ENCODE measurements at places on chromosomes 6 and 20.

GRCh38 chr6:2222275-2222842 is 23.0 kb downstream of the GMDS start:
- DNase-seq = no peak

- DNase-seq = no peak
Measured at GRCh38 chr6:129345890-129346289, 364.1 kb downstream of the ARHGAP18 start.

GRCh38 chr6:28651161-28651560 is 125.5 kb downstream of the GPX5 start:
- no peak for DNase-seq

- DNase-seq = no peak
Measured at GRCh38 chr6:136607204-136607931, 57.1 kb upstream of the MAP7 start.

- DNase-seq = no peak
Measured at GRCh38 chr6:111148110-111148509, 60.8 kb downstream of the SLC16A10 start.

DNA sequence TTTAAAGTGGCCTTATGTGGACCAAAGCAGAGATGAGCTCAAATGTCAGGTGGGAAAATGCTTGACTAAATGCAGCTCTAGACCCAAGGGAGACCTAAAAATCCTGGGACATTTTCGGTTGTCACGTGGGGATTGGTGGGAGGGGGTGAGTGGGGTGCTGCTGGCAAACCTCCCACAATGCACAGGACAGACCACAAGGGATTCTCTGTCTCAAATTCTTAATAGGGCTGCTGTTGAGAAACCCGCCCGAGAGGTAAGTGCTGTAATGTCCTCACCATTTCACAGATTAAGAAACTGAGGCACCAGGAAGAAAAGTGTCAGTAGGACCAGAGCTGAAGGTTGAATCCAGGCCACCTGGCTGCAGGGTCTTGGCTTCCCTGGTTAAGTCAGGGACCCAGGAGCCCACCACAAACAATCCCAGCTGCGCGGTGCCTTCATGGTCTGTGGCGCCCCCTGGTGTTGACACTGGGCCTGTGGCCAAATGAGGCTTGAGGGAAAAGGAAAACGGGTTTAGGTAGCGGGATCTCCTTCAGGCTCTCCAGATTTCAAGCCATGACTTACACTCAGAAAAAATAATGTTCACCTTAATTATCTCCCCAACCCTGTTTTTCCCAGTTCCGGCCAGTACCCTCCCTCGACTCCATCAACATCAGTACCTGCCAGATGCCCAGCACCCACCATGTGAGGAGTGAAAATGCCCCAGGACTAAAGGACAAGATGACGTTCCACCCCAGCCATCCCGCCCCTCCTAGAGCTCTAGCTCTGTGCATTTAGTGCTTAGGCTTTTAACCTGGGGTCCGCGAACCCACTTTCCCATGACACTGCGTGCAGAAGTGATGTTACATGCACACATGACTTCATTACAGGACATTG is 7.2 kb downstream of the HLA-G start:
- DNase-seq = no peak

DNA sequence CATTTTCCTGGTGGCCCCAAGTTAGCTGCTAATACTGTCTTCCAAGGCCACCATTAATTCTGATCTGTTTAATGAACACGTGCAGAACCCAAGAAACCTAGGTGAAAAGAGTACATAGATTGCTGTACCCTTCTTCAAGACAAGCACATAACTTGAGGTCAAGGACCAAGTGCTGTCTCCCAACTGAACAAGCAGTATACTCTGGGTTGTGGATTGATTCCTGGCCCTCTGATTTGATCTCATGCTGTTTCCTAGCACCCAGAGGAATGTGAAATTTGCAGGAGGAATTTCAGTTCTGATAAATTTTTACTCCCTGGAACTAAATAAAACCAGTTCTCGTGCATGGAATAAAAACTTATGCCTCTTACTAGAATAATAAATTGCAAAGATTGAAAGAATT is 75.6 kb downstream of the MTFR2 start:
- DNase-seq = no peak

DNA sequence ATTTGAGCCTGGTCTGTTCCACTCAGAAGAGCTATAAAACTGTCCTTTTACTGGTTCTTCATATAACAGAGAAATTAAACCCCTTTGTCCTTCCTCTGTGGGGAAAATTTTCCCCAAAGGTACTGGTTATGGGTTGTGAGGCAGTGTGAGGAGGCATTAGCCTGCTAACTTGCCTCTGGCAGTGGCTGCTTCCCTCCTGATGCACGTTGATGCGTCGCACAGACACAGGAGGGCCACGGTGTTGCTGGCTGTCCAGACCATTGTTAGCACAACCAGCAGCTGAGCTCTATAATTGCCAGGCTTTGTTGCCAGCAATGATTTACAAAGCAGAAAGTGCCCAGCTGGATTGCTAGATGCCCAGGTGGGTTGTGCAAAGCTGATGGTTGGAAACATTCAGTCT is 10.1 kb downstream of the AAR2 start:
- no peak for DNase-seq

DNA sequence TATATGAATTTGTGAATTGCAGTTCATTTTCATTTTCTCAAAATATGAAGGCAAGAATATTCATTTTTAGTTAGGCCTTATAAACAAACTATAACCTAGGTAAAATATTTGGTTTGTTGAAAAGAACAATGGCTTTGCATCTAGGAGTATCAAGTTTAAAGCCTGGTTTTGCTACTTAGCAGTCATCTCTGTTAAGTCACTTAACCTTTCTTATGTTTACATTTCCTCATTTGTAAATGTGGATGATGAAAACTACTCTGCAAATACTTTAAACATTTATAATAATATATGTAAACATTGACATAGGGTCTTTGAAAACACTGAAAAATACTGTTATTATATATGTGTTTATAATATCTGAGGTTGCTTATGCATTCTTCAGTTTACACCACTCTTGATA is 135.5 kb downstream of the CENPW start:
- DNase-seq = no peak

DNA sequence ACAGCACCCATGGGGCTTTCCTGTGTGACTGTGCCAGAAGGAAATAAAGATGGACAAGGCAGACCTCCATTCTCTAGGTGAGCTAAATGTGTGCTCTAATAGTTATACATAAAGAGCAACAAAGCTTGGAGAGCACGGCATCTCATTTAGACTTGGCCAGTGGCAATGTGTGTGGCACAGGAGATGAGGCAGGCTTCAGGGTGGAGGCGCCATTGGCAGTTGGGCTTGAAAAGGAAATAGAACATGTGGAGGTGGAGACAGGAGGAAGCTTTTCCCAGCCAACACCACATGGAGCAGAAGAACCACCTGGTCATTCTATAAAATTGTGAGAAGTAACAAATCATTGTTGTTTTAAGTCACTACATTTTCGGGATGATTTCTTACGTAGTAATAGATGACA is 3.6 kb upstream of the RALY start:
- no peak for DNase-seq

DNA sequence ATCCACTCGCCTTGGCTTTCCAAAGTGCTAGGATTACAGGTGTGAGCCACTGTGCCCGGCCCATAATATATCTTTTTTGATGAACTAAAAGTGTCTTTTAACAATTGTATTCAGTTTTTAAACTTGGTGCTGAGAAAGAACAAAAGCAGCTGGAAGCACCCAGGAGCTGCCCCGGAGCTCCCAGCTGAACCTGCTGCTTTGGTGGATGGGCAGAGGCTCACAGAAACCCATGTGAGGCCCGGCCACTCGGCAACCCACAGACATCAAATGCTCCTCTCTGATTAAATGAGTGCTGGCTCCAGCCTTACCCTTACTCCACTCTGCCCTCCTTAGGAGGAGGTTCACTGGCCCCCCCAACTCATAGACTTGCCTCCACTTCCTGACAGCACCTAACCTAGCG is 59.4 kb upstream of the FRMD1 start:
- DNase-seq = no peak

GRCh38 chr6:132643547-132643946 is 15.4 kb downstream of the TAAR1 start:
- no peak for DNase-seq

DNA sequence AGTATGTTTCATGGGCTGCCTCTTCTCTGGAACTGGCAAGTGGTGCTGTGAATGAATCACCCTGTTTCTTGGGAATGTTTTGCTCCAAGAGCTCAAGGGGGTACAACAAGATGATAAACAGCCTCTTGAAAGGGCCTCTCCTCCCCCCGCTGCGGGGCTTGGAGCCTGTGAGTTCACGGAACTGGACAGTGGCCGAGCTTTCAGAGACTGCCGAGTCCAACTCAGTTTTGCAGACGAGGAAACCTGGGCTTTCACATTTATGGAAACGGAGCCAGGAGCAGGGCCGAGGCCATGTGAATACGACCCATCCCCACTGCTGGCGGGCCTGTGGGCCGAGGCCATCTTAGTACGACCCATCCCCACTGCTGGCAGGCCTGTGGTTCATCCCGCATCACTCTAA is 18.2 kb upstream of the SRC start:
- DNase-seq = no peak

DNA sequence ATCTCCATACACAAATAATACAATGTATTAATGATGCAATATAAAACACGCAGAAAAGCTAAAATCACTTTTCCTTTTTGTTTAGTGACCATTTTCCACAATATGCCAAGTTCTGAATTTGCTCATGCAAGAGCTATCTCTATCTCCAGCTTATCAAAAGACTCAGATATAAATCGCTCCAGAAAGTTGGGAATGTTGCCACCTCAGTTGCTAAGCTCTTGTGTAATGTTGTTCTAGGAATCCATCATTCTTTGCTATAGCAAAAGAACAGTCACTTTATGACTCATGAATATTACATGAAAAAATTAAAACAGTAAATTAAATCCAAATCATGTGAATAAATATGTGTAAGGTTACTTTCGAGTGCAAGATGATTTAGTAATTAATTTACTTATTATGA is 8.7 kb downstream of the PLAGL1 start:
- no peak for DNase-seq

GRCh38 chr6:34455831-34456230 is 10.0 kb upstream of the PACSIN1 start:
- no peak for DNase-seq

- DNase-seq = no peak
Measured at GRCh38 chr20:42978184-42978974, 211.3 kb downstream of the PTPRT start.

GRCh38 chr20:19073584-19074218 is 138.7 kb upstream of the SLC24A3 start:
- DNase-seq = no peak

- DNase-seq = no peak
Measured at GRCh38 chr6:170316071-170316470, 9.5 kb downstream of the FAM120B start.

DNA sequence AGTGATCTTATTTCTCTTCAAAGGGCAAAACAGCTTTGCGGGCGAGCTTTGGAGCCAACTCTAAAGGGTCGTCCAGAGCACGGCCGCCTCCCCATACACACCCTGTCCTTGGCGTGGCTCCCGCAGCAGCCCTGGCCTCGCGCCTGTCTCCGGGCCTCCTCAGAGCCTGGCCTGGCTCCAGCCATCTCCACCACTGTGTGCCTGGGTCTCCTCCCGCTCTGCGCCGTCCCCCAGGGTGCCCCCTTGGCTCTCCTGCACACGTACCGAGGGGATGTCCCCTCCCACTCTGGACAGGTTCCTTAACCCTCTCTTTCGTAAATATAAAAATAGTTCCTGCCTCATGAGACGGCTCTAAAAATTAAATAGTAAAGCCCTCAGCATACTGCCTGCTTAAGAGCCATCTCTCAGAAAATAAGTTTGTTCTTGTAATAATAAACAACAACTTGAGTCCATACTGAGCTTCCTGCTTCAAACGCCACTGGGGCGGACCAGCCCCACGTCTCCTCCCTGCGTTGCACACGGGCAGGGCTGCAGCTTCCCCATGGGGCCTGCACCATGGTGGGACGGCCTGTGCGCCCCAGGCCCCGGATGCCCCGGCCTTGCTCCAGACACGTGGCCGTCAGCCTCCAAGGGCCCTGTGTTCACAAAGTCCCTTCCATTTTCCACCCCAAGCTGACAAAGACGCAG is 226.2 kb downstream of the TTLL2 start:
- no peak for DNase-seq

DNA sequence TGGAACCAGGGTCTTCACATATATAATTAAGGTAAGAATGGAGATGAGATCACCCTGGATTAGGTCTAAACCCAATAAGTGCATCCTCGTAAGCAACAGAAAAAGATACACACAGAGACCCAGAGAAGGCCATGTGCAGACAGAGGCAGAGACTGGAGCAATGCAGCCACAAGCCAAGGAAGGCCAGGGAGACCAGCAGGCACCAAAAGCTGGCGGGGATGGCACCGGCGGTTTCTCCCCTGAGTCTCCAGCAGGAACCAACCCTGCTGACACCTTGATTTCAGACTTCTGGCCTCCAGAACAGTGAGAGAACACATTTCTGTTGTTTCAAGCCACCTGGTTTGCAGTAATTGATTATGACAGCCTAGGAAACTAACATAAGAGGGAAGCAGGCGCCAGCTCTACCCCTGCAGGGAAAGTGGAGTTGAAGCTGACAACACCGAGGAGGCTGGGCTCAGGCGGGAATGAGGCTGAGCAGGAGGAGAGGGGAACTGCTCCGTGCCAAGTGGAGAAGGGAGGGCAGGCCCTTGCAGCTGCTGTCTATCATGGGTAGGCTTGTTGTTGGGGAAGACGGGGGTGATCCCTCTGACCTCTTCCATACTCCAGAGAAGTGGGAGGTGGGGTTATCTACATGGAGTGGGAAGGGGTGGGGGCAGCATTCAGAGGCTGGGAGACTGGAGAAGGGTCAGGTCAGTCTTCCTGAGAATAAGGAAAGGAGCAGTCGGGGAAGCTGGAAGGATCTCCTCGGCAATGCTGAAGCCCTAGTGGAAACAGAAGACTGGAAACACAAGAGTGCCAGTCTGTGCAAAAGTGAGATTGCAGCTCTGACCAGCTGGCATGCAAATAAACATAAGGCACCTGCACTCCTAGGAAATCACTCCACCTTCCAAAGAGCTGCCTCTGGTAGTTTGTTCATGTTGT is 72.7 kb downstream of the NFATC2 start:
- no peak for DNase-seq

DNA sequence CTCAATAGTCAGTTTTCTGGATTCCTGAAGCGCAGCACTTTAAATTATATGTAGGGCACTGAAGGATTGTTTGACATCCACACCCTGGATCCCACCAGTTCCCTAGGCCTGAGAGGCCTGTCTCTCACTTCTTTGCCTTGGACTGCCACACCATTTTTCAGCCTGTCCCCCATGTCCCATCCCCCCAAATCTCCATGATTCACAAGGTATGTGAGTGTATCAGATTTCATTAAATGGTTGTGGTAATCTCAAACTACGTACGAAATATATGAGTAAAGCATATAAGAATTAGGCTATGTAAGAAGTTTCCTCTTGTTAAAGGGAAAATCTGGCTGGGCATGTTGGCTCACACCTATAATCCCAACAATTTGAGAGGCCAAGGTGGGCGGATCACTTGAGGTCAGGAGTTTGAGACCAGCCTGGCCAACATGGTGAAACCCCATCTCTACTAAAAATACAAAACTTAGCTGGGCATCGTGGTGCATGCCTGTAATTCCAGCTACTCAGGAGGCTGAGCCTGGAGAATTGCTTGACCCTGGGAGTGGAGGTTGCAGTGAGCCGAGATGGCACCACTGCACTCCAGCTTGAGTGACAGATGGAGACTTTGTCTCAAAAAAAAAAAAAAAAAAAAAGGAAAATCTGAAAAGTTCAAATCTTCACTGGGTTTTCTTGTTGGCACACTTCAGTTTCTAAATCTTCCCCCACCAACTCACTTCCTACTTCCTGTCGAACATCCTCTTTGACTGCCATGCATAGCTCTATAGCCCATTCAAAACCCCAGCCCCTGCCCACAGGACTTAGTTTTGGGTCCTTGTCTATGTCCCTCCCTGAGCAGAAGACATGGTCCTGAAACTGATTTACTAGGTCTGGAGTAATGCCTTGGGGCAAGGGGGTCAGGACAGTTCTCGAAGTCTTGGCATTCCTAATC is 97.3 kb upstream of the SHLD1 start:
- no peak for DNase-seq
